ENCODE measurements at places on chromosomes 3 and 15.

DNA sequence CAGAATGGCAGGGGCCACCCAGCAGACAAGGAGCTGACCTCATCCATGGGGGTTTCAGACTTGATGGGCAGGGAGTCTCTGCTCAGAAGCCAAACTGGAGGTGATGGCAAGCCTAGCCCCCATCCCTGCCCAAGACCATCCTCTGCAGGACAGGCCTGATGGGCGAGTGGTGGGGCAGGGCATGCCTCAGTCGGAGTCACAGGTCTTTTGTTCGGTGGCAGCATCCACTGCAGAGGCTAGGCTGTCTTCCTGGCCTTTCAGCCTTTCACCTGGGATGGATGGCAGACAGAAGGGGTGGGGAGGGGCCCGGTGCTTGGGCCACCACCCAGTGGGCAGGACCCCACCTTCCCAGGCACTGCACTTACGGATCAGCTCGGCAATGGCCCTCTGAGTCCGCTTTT is 44.4 kb downstream of the PTH1R start:
- no peak for DNase-seq

DNA sequence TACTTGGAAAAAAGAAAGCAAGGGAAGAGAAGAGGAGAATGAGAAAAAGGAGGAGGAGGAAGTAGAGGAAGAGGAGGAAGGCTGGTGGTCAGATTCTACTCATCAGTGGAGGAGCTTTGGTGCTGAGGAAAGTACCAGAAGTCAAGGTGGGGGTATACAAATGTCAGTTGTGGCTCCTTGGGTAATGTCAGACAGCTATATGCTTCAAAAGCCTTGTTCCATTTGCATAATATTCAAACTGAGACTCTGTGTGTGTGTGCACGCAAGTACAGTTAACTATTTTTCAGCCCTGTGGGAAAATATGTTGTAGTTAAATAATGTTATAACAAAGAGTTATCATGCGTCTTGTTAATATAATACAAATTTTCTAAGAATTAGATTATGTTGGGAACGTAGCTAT is 609.7 kb downstream of the PDCD6IP start:
- no peak for DNase-seq

- no peak for DNase-seq
Measured at GRCh38 chr15:52101542-52102323, 10.8 kb downstream of the BCL2L10 start.

GRCh38 chr3:127254033-127254644 is 33.7 kb downstream of the PRR20G start:
- DNase-seq = no peak

DNA sequence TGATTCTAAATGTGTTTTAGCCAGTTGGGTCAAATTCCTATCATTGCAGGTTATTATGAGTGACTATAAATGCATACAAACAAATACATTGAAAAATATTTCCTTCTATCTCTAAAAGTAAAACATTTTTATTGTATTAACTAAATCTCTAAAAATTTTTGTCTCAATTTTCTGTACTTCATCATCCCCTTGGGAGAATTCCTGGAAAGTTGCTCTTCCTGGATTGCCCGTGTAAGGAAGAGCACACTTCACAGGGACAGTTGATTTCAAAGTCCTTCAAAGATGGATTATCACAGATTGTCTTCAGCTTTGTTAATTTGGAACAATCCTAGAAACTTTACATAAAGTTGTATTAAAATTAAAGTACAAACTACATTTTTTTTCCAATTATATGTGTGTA is 595.6 kb downstream of the ROBO1 start:
- DNase-seq = no peak

DNA sequence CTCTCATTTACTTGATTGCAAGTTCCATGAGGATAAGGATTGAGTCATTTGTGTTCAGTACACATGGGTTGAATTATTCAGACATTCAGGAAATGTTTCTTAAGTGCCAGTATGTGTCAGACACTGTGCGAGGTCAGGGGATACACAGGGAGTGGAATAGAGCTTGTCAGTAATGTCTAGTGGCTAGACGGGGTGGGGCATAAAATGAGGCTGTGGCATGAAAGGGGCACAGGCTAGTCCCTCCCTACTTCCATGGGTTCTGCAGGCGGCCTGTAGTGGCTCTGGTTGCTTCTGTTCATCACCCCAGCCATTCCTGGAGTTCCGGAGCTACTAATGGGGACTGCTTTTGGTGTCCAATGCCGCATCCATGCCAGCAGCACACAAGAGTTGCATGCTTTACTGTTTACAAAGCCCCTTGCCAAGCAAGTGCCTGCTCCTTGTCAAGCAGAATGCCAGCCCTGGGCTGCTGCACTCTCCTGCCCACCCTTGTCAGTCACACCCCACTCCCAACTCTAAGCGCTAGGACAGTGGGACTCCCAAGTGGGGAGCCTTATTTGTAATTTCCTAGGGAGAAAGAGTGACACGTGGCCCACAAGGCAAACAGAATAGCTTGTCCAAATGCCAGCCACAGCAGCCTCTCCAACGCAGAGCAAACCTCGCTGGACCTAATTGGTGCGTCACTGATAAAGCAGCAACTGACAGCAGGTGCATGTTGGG is 70.8 kb downstream of the RAB11A start:
- DNase-seq = no peak

DNA sequence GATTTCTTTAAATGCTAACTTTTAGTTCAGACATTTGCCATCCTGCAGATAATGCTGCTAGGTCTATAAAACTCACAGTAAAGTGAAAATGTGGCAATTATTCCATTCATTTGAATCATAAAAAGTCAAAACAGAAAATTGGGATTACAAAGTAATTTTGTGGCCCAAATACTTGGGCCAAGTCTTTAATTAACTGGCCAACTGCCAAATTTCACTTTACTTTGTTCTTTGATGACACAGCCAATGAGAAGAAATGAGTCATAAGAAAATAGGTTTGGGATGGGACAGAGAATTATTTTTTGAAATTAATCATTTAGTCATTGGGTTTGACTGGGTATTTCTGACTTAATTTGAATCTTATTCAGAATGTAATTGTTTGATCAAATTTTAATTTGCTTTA is 89.8 kb upstream of the SLC2A2 start:
- DNase-seq = no peak

DNA sequence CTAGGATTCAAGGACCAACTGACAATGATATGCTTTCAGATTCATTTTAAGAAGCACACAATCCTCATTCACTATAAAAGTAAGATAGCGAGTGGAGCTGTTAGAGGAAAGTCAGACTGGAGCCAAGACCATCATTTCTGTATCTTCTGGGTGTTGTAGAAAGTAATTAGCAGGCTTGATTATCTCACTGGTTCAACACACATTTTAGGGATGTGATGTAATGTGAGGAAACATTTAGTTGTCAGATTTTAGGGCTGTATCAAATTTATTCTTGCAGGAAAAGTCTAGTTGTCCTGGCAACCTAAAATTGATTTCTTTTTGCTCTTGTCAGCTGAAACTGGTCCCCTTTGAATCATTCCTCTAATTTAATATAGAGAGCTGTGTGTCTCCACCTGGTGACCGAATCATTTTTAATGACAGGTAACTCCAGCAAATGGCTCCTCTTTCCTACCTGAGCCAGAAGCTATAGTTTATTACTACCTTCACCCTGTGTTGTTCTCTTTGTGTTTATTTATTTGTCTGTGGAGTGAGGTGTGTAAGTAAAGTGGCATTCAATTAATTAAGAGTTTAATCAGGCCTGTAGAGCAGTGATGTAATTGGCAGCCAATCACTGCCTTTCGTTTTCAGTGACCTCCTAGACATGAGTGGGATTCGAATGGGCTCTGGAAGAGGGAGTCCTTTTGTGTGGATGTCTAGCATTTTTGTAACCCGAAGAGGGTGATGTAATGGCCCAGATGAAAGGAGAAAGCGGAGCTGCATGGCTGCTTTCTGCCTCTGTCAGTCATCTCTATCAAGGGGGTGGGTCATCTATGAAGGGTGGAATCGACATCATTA is 125.8 kb downstream of the LPP start:
- DNase-seq = no peak

- DNase-seq = no peak
Measured at GRCh38 chr3:11381141-11381540, 108.9 kb downstream of the ATG7 start.

GRCh38 chr3:100740207-100740606 is 30.9 kb downstream of the TFG start:
- DNase-seq = no peak

GRCh38 chr3:57778494-57778893 is 22.4 kb downstream of the SLMAP start:
- no peak for DNase-seq

- no peak for DNase-seq
Measured at GRCh38 chr15:28107111-28107903, 8.2 kb upstream of the OCA2 start.

GRCh38 chr3:130857336-130858026 is 36.4 kb upstream of the ATP2C1 start:
- no peak for DNase-seq

- no peak for DNase-seq
Measured at GRCh38 chr3:107487490-107487889, 35.3 kb upstream of the BBX start.

DNA sequence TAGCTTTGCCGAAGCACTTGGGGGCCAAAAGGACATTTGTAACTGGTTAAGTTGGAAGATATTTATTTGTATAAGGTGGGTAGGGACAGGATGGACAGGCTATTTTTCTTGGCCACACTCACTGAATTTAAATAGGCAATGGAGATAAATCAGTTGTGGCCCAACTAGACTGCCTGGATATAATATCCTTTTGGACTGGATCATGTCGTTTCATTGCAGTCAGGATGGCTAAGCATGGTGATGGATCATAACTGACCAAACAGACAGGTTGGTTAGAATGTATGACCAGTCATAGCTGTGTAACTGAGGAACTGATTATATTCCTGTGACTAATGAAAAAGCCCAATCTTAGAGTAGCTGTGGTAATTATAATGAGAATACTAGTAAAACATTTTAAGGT is 284.0 kb downstream of the LPP start:
- DNase-seq = no peak

DNA sequence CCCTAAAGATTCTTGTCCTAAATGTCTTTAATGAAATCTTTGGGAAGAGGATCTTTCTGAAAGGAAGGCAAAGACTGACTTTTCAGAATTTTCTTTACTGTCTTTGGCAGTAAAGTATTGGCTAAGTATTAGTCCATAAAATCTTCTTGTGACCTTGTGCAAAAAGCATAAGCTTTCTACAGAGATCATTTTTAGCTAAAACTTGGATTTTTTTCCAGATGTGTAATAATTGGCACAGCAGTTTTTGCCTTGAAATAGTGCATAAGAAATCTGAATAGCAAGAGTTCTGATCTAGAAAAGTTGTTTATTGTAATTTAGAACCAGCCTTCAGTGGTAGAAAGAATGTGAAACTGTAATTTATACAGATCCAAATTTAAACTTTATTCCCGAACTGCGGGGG is 122.8 kb upstream of the CGNL1 start:
- DNase-seq = no peak

GRCh38 chr3:121436641-121437040 is 109.1 kb downstream of the POLQ start:
- no peak for DNase-seq

GRCh38 chr3:59981377-59981776 is 931.6 kb upstream of the CFAP20DC start:
- no peak for DNase-seq

DNA sequence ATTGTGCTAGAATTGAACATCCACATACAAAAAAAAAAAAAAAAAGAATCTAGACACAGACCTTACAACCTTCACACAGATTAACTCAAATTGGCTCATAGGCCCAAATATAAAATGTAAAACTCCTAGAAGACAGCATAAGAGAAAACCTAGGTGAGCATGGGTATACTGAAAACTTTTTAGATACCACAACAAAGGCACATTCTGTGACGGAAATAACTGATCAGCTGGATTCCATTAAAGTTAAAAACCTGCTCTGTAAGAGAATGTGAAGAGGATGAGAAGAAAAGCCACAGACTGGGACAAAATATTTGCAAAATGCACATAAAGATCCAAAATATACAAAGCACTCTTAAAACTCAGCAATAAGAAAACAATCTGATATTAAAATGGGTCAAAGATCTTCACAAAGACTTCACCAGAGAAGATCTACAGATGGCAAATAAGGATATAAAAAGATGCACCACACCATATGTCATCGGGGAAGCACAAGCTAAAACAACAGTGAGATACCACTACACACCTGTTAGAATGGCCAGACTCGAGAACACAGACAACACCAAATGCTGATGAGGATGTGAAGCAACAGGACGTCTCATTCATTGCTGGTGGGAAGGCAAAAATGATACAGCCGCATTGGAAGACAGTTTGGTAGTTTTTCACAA is 167.9 kb downstream of the PDE8A start:
- no peak for DNase-seq

DNA sequence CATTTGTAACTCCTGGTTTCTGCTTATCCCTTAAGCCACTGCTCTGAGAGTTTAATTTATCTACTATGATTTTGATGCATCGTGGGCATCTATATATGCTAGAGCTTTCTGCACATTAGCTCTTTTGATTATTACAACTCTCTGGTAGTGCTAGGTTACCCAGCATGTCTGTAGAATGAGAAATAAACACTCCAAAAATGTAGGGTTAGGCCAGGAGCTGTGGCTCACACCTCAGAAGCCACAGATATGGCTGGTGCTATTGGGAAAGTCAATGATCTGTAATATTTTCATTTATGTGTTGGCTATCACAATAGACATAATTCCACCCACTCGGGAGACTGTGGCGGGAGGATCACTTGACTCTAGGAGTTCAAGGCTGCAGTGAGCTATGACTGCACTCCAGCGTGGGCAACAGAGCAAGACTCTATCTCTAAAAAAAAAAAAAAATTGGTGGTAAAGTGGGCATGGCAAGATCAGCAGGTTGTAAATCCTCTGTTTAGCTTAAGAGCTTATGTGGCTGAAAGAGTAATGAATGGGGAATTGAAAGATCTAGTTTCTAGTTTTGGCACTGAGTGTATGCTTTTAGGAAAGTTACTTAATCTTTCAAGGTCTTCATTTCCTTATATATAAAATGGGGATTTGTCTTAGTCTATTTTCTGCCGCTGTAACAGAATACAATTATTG is 6.3 kb downstream of the TIGIT start:
- no peak for DNase-seq

- no peak for DNase-seq
Measured at GRCh38 chr15:65339920-65340319, 35.4 kb downstream of the RNU5B-1 start.

DNA sequence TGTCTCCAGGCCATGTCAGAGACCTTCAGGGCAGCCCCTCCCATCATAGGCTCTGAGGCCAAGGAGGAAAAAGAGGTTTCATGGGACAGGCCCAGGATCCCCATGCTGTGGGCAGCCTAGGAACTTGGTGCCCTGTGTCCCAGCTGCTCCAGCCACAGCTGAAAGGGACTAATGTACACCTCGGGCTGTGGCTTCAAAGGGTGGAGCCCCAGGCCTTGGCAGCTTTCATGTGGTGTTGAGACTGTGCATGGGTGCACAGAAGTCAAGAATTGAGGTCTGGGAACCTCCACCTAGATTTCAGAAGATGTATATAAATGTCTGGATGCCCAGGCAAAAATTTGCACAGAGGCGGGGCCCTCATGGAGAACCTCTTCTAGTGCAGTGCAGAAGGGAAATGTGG is 6.6 kb upstream of the SSR3 start:
- no peak for DNase-seq

GRCh38 chr3:84946240-84946639 is 12.5 kb upstream of the CADM2 start:
- DNase-seq = no peak

- no peak for DNase-seq
Measured at GRCh38 chr3:112048911-112049310, 14.4 kb downstream of the TMPRSS7 start.

- DNase-seq = no peak
Measured at GRCh38 chr3:170726976-170727661, 141.2 kb upstream of the SLC7A14 start.

Data from NCI-H2081 treated with DMSO at 0.1 percent for 48 hours (cell line).